Activated CD4-positive, alpha-beta T cell treated with anti-CD3 and anti-CD28 coated beads for 24 hours (primary cell): ENCODE measurements at places on chromosomes 3 and 15.

GRCh38 chr3:142929890-142930289, 33.6 kb downstream of the PAQR9 start:
- DNase-seq = no peak

DNA sequence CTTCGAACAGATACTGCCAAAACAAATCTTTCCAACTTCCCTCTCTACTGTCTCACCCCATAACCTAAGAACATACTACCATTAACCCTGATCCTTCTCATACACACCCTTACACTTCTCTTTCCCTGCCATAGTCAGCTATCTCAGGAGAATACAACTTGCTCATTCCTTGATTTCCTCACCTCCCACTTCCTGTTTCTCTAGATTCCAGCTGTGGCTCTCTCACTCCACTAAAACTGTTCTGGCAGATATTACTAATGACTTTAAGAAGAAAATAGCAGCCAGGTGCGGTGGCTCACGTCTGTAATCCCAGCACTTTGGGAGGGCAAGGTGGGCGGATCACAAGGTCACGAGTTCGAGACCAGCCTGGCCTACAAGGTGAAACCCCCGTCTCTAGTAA, 4.6 kb downstream of the LSG1 start:
- no peak for DNase-seq

DNA sequence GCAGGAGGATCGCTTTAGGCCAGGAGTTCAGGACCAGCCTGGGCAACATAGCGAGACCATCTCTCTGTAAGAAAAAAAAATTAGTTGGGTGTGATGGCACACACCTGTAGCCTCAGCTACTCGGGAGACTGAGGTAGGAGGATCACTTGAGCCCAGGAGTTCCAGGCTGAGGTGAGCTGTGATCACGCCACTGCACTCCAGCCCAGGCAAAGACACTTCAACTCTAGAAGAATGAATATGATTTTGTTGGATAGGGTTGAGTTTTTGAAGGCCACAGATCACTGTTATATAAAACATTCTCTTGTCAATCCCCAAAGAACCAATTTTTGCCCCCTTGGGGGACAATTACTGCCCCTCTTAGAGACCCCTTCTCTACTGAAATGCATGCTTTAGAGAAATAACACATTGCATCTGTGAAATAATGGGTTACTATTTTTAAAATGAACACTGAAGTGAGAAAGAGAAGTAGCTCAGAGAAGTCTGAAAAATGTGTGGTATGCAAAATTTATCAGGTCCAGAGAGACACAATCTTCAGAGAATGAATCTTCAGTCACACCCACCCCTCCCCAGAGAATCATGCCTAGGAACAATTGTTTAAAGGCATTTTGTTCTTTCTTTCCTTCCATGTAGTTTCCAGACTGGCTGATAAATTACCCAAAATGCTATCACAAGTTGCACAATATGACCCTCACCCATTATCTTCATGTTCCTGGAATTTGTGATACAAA, 42.7 kb downstream of the METTL6 start:
- no peak for DNase-seq

DNA sequence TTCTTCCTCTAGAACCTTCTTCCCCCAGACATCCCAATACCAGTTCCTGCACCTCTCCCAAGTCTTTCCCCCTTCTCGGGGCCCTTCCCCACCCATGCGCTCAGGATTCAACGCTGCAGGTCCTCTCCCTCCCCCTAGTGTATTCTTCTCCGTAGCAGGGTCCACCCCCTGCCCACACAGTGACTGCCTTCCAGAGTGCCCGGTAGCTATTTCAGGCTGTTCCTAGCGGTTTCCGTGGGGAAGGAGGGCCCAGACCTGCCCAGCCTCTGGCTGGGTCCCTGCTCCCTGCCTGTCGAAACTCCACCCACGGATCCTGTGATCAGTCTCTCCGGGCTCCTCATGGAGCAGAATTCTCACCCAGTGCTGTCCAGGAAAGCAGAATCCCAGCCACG, 45.2 kb upstream of the SEC61A1 start:
- DNase-seq = no peak

DNA sequence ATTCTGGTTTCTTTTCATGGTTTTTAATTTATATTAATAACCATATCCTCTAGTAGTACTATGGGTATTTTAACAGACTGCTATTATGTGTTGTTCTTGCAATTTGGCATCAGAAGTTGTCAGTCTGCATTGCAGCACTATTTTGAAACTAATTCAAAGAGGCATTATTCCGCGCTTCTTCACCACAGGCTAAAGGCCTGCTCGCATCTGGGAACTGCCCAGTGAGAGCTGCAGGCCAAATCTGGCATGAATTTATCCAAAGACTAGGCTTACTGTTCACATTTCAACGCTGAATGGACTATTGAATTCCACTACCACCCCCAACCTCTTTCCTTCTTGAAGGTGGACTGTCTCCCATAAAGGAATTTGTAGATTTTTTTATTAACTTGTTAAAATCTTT, 310.4 kb upstream of the NR2F2 start:
- DNase-seq = no peak

DNA sequence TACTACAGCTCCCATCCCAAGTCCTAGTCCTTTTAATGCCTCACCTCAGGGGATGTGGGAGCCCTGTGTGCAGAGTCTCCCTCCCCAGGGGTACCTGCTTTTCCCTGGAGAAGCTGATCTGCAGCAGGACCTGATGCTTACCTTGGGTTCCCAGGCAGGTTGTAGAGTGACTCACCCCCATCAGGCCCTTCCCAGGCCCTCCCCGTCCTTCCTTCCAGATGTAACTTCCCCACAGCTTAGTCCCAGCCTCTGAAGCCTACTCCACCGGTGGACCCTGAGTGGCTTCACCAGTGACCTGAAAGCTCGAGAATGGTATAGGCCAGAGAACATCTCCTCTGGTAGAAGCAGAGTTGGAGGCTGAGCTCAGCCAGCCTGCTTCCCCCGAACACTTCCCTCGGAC, 254.2 kb upstream of the STT3B start:
- DNase-seq = no peak

DNA sequence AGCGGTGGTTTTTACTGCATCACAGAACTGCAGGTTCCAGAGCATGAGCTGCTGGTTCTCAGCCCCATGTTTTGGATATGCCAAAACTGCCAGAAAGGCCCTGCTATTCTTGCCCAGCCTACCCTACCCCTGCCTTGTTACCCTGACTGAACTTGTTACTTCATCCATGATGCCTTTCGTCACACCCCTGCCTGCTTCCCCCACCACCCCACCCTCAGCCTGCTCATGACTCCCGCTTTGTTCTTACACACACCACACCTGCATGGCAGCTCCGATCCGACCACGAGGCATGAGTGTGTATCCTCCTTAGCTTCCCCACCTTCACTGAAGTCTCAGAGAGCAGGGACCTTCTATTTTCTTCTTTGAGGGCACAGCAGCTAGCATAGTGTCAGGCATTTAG, 5.1 kb upstream of the TM4SF1 start:
- no peak for DNase-seq

DNA sequence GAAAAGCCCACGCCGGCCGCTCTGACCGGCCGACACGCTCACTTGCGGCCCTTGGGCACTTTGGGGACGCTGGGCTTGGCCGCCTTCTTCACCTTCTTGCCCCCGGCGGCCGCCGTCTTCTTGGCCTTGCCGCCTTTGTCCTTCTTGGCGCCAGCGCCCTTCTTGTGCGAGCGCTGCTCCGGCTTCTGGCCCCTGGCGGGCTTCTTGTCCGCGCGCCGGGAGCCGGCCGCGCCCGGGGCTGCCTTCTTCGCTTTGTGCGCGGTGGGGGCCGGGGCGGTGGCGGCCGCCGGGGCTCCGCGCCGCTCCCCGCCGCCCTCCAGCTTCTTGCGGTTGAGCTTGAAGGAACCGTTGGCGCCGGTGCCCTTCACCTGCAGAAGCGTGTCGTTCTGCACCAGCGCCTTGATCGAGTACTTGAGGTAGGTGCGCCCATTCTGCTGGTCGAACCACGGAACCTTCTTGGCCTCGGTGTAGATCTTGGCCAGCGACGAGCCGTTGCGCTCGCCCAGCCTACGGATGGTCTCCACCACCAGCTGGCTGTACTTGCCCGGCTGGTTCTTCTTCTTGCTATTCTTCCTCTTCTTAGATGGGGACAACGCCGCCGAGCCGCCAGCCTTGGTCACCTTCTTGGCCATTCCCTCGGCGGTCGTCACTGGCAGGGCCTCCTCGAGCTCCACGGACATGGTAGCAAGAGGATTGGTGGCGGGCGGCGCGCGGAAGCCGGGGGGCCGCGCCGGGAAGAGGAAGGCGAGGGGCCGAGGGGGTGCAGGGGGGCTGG, 36.7 kb downstream of the HMCES start:
- DNase-seq = no peak

DNA sequence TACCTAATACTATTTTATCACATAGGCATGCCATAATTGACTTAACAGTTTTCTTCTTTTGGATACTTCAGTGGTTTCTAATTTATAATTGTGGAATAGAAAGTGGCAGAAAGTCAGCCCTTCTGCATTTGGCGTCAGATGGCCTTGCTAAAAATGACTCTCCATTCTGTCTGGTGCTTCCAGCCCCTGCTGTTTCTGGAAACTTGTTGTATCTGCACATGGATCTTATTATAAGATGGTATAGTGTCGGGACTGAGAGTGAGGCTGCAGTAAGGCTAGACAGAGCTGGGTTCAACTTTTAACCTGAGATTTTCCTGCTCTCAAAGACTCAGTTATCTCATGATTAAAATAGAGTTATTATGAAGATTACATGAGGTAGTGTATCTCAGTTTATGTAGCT, 74.8 kb upstream of the WDR72 start:
- DNase-seq = no peak

GRCh38 chr3:195162033-195162669, 108.8 kb downstream of the XXYLT1 start:
- DNase-seq = no peak

- DNase-seq = no peak
Observed at GRCh38 chr15:75348562-75349350, 1.9 kb downstream of the NEIL1 start.

DNA sequence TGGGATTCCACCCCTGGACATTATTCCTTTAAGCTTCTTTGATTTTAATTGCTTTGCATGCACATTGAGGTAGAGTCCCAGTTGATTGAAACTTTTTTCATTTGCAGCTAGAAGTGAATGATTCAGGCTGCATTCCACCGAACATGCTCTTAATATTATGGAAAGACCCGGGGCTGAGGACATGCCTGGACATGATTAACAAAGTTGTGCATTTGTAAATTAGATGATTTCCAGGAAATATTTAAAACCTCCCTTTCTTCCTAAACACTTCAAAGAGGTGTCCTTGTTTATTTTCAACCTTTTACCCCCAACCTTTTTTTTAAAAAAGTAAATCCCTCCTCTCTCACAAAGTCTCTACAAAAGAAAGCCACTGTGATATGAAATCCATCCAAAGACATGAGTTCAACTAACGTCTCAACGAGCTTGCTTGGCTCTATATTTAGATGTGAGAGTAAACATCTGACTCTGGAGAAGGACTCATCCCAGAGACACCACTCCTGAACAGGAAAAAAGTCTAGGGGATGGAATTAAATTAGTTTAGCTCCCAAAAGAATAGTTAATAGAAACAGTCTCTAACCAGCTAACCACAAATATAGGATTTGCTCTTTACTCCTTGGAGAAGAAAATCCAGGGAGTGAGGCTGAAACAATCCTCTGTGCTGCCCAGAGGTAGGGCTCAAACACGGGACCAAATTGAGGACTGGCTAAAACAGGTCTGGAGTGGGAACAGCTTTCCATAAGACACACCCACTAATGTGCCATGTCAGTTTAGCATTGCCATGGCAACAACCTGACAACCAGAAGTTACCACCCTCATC, 83.1 kb downstream of the XXYLT1 start:
- DNase-seq = no peak
